CD4-positive, alpha-beta memory T cell (primary cell): ENCODE measurements at places on chromosomes 3 and 15. TPM values are rescaled to one million over a fixed set of nuclear protein-coding genes. Genes with fewer than 3 reads are reported as not detected.

- H3K27me3 ChIP-seq = no peaks in the 10 kb centered on the region
- DNase-seq = no peak
- H3K4me3 ChIP-seq = no peak overlapping the region
- peaks cover 7% of the 10 kb centered on the region for H3K4me1 ChIP-seq
- no peaks in the 10 kb centered on the region for H3K36me3 ChIP-seq
- H3K27ac ChIP-seq = no peak overlapping the region
These were observed 90.2 kb upstream of the LMOD3 start for GRCh38 chr3:69212411-69213160.

DNA sequence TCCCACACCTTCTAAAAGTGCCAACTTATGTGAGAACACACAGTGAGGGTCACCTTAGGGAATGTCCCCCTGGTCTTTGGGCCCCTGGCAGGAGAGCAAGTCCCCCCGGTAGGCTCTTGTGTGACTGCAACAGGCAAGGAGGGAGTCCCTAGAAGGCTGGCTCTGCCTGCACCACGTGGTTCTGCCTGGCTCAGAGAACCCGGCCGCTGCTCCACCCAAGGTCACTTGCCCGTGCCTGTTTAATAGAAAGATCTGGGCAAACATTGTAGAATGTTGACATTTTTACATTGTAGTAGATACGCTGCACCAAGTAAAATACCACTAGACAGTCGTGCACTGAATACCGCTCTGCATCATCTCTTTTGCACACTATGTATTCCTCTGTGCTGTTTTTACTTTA is 21.9 kb downstream of the GABRA5 start:
- DNase-seq = no peak
- no peaks in the 10 kb centered on the region for H3K27me3 ChIP-seq
- no peaks in the 10 kb centered on the region for H3K36me3 ChIP-seq
- no peaks in the 10 kb centered on the region for H3K4me1 ChIP-seq

DNA sequence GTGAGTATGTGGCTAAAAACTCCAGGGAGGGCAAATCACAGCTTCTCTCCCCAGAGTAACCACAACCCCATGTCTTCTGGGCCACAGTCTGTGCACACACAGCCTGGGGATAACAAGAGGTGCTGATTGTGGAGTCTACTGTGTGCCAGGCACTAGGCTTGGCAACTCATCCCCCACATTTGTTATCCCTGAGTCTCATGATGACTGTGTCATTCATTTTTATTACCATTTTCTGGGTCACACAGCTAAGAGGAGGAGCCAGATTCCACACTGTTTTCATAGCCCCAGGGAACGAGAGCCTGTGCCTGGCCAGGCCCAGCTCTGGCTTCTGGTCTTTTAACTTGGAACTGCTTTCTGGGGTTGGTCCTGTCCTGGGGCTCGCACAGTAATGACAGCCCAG is 34.5 kb downstream of the ESYT3 start:
- no peak for DNase-seq
- H3K27me3 ChIP-seq = no peaks in the 10 kb centered on the region
- no peaks in the 10 kb centered on the region for H3K36me3 ChIP-seq

Gene SEMA5B
- not detected for total RNA-seq

- DNase-seq = no peak
- no peak overlapping the region for H3K27ac ChIP-seq
- no peaks in the 10 kb centered on the region for H3K4me1 ChIP-seq
- H3K4me3 ChIP-seq = no peak overlapping the region
- no peaks in the 10 kb centered on the region for H3K36me3 ChIP-seq
These were observed 170.5 kb upstream of the UBE3A start for GRCh38 chr15:25609371-25609770.

DNA sequence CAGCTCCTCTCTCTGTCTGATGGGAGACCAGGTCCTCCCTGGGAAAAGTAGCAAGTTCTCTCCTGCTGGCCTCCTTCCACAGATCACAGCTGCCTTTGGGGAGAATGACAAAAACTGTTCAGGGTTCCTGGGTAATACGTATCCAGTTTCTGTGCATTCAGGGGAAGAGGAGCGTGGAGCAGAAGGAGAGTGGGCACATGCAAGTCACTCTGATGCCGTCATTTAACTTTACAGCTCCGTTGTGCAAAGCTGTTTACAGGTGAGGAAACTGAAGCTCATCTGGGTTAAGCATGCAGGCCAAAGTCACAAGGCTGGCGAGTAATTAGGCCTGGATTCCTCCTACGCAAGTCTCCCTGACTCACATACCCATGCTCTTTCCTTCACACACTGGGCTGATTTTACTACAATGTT is 7.5 kb upstream of the TM4SF1 start:
- H3K4me1 ChIP-seq = no peaks in the 10 kb centered on the region
- H3K4me3 ChIP-seq = no peak overlapping the region
- H3K36me3 ChIP-seq = no peaks in the 10 kb centered on the region
- DNase-seq = no peak

DNA sequence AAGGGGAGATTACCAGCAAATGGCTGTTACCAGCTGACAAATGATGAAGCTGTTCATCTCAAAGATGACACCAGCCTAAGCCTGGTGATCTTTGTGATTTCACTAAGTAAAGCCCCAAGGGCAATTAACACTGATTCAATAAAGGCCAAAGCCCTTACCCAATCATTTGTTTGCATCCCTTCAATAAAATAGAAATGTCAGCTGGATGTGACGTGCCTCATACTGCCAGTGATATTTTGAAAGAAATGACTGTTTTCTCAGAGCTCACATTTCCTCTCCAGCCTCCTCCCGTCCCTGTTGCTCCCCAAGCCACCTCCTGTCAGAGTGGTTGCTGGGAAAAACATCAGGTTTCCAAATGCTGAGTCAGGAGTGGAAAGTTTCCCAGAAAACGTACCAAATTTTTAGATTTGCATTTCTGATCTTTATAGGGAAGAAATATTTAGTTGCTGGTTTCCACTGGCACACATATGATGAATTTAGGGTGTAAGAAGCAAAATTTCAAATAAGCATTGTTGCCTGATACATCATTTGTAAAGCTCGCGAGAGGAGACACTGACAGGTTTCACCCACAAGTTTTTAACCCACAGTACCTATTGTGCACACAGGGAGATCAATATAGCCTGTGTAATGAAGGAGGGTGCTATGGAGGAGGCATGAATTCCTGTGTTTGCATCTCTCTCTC is 21.0 kb downstream of the C2CD4A start:
- no peak overlapping the region for H3K4me3 ChIP-seq
- DNase-seq = no peak
- no peaks in the 10 kb centered on the region for H3K4me1 ChIP-seq
- no peaks in the 10 kb centered on the region for H3K36me3 ChIP-seq
- H3K27ac ChIP-seq = no peak overlapping the region

Gene ADAMTS9
- total RNA-seq = not detected

Gene ADAMTS7
- total RNA-seq = not detected

Gene TMC3
- total RNA-seq = not detected

DNA sequence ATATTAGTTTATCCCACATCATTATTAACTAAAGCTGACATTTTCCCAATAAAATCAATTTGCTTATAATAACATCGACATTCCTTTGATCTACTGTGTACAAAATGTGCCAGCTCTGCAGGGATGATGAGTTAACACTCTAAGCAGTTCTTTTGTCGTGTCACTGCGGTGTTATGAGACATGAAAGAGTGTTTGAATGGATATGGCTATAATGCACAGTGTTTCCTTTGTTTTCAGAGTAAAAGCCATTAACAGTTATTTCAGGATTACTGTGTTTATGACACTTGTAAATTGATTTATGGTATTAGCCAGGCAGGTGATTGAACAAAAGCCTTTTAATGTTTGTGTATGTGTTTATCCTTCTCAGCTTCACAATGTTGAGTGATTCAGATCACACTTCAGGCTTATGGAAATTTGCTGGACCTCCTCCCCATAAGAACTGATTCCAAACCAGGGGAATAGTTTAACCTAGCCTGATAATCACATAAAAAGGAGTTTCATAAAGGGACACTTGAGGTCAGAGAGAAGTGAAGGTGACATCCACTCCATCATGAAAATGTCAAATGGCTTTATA is 115.7 kb downstream of the CHL1 start:
- H3K4me1 ChIP-seq = no peaks in the 10 kb centered on the region
- no peak overlapping the region for H3K4me3 ChIP-seq
- DNase-seq = no peak

- no peaks in the 10 kb centered on the region for H3K4me1 ChIP-seq
- no peak for DNase-seq
- no peak overlapping the region for H3K27ac ChIP-seq
- H3K36me3 ChIP-seq = no peaks in the 10 kb centered on the region
- no peak overlapping the region for H3K4me3 ChIP-seq
- H3K27me3 ChIP-seq = no peaks in the 10 kb centered on the region
These were observed 68.1 kb downstream of the TFRC start for GRCh38 chr3:196013587-196014487.

GRCh38 chr3:24678421-24678865 is 183.8 kb upstream of the THRB start:
- no peak overlapping the region for H3K4me3 ChIP-seq
- H3K27ac ChIP-seq = no peak overlapping the region
- no peak for DNase-seq

Gene P2RY1
- 0.09 TPM for total RNA-seq

Gene TTLL13
- 1.4 TPM for total RNA-seq

DNA sequence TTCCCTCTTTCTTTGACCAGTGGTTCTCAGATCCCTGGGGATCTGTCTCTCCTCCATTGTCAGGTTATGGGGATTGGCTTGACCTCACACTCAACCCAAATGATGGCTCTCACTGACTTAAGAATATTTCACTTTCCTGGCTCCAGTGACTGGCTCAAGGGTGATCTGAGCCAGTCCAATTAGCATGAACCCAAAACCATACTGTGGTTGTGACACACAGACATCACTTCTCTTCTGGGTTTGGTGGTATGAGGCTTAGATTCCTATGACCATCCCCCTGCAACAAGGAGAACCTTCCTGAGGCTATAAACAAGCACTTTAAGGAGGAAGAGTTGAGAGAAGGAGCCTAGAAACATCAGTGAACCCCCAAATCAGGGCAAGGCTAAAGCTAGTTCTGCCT is 85.8 kb downstream of the KCNAB1 start:
- no peaks in the 10 kb centered on the region for H3K27me3 ChIP-seq
- DNase-seq = no peak
- no peaks in the 10 kb centered on the region for H3K4me1 ChIP-seq
- no peaks in the 10 kb centered on the region for H3K36me3 ChIP-seq
- H3K4me3 ChIP-seq = no peak overlapping the region
- no peak overlapping the region for H3K27ac ChIP-seq

DNA sequence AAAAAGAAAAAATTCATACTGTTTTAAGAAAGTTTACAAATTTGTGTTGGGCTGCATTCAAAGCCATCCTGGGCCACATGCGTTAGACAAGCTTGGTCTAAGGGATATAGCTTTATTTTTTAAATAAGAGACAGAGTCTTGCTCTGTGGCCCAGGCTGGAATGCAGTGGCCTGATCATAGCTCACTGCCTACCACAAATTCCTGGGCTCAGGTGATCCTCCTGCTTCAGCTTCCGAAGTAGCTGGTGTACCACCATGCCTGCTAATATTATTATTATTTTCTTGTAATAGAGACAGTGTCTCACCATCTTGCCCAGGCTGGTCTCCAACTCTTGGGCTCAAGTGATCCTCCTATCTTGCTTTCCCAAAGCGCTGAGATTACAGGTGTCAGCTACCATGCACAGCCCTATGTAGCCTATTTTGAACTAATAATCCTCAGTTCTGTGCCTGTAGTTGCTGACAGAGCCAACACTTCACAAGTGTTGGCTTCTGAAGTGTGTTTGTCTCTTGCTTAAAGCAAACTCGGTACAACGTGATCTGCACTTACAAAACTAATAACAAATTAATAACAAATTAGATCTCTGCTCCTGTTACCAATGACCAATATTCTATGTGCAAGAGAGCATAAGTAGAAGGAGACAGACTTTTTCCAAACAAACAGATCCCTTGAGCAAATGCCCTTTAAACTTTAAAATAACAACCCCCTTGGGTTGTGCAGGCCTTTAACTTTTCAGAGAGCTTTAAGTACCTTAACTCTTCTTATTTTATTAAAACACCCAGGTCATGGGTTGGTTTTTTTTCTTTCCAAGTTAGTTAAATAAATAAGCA is 135.2 kb downstream of the VGLL4 start:
- H3K27ac ChIP-seq = no peak overlapping the region
- H3K36me3 ChIP-seq = no peaks in the 10 kb centered on the region
- H3K4me1 ChIP-seq = no peaks in the 10 kb centered on the region
- no peak overlapping the region for H3K4me3 ChIP-seq

- H3K4me1 ChIP-seq = no peaks in the 10 kb centered on the region
- DNase-seq = no peak
- no peak overlapping the region for H3K27ac ChIP-seq
- no peaks in the 10 kb centered on the region for H3K27me3 ChIP-seq
- H3K36me3 ChIP-seq = no peaks in the 10 kb centered on the region
These were observed 10.9 kb upstream of the GOLGA8B start for GRCh38 chr15:34594361-34594760.

GRCh38 chr3:47444103-47444502 is 31.6 kb downstream of the SCAP start:
- no peak overlapping the region for H3K27ac ChIP-seq
- peaks cover 25% of the 10 kb centered on the region for H3K36me3 ChIP-seq
- H3K27me3 ChIP-seq = no peaks in the 10 kb centered on the region
- no peak for DNase-seq
- H3K4me1 ChIP-seq = no peaks in the 10 kb centered on the region
- H3K4me3 ChIP-seq = no peak overlapping the region

- no peak for DNase-seq
- no peaks in the 10 kb centered on the region for H3K4me1 ChIP-seq
- H3K27ac ChIP-seq = no peak overlapping the region
- H3K36me3 ChIP-seq = no peaks in the 10 kb centered on the region
- H3K4me3 ChIP-seq = no peak overlapping the region
- H3K27me3 ChIP-seq = no peaks in the 10 kb centered on the region
These were observed 428.8 kb upstream of the C2CD4B start for GRCh38 chr15:62593681-62594399.

- no peaks in the 10 kb centered on the region for H3K4me1 ChIP-seq
- DNase-seq = no peak
- H3K27me3 ChIP-seq = no peaks in the 10 kb centered on the region
- H3K4me3 ChIP-seq = no peak overlapping the region
- H3K27ac ChIP-seq = no peak overlapping the region
These were observed 24.7 kb upstream of the SPRED1 start for GRCh38 chr15:38227941-38228340.

- DNase-seq = no peak
- H3K27me3 ChIP-seq = peaks cover 4% of the 10 kb centered on the region
- H3K36me3 ChIP-seq = no peaks in the 10 kb centered on the region
- H3K27ac ChIP-seq = no peak overlapping the region
These were observed 2.7 kb downstream of the TYRO3 start for GRCh38 chr15:41561777-41562145.

Gene CISH
- 15.2 TPM for total RNA-seq
